ENCODE measurements at places on chromosomes 2 and 18. TPM values are rescaled to one million over a fixed set of nuclear protein-coding genes. Genes with fewer than 3 reads are reported as not detected.

- no peak overlapping the region for H3K4me3 ChIP-seq
- H3K4me1 ChIP-seq = peaks cover 8% of the 10 kb centered on the region
- no peaks in the 10 kb centered on the region for H3K36me3 ChIP-seq
- H3K27ac ChIP-seq = no peak overlapping the region
- DNase-seq = no peak
These were observed 133.8 kb upstream of the RNF152 start for GRCh38 chr18:62026586-62026985.

DNA sequence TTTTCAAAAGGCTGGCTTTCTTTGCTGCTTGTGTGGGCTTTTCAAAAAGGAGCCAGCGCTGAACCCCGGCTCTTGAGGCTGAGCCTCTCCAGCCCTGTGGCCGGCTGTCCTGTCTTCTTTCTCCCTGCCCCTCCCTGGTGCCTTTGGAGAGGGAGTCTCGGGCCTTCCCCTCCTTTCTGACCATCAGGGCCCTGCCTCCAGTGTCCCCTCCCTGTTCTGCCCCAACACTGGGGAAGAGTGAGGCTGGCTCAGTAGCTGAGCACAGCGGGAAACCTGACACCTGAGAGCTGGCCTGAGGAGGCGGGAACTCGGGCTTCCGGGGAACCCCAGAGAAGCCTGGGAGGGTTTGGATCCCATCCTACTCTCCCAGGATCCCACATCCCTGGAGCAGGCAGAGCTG is 232.1 kb downstream of the LOXHD1 start:
- H3K4me1 ChIP-seq = peaks cover 11% of the 10 kb centered on the region
- no peak overlapping the region for H3K4me3 ChIP-seq
- no peaks in the 10 kb centered on the region for H3K27me3 ChIP-seq
- DNase-seq = no peak

GRCh38 chr18:52937840-52938239 is 597.8 kb downstream of the DCC start:
- H3K4me1 ChIP-seq = no peaks in the 10 kb centered on the region
- no peaks in the 10 kb centered on the region for H3K36me3 ChIP-seq
- no peaks in the 10 kb centered on the region for H3K27me3 ChIP-seq

Gene CDH2
- 53.8 TPM for total RNA-seq

DNA sequence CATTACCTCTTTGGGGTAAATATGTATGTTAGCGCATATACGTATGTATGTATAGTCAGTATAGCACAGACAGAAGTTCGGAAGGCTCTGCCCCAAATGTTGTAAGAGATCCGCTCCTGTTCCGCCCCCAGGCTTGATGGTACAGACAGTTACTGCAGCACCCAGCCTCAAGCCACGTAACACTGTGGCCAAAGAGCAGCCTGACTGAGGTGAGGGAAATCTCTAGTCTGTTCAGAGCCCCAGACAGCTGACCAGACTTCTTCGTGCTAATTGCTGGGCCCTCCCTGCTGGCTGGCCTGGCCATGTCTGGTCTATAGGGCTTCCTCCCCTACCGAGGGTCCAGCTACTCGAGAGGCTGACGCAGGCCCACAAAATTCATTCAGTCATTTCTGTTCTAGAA is 7.8 kb downstream of the CRACDL start:
- H3K27me3 ChIP-seq = no peaks in the 10 kb centered on the region
- no peaks in the 10 kb centered on the region for H3K36me3 ChIP-seq
- DNase-seq = no peak
- no peak overlapping the region for H3K4me3 ChIP-seq

GRCh38 chr2:190537765-190538164 is 3.2 kb upstream of the NEMP2 start:
- H3K36me3 ChIP-seq = no peaks in the 10 kb centered on the region
- H3K27ac ChIP-seq = no peak overlapping the region
- H3K4me1 ChIP-seq = peaks cover 13% of the 10 kb centered on the region
- H3K4me3 ChIP-seq = no peak overlapping the region
- no peaks in the 10 kb centered on the region for H3K27me3 ChIP-seq

DNA sequence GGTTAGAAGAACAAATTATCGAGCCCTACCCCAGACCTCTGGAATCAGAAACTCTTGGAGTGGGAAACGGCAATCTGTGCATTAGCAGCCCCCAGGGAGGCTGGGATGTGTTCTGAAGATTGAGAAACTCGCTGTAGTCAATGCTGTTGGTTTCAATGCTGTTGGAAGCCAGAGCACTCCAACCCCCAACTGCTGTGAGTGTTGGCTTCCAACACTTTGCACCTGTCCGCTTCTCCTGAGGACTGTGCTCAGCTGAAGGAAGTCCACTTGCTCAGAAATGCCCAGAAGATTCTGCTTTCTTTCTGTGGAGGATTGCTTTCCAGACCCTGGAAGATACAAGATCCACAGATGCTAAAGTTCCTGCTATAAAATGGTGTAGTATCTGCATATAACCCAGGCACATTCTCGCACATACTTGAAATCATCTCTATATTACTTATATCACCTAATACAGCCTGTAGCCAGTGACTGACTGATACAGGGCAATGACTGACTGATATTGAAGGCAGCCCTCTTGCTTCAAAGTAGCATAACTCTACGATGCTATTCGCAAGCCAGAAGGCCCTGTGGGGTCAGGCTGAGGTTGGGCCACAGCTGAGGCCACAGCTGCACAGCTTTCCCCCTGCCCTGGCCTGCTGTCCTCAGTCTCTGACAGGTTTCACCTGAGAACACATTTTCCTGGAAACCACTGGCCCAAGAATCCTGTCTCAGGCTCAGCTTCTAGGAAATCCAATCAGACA is 757.7 kb upstream of the ID2 start:
- no peak overlapping the region for H3K4me3 ChIP-seq
- no peaks in the 10 kb centered on the region for H3K27me3 ChIP-seq
- no peak for DNase-seq

- H3K27ac ChIP-seq = no peak overlapping the region
- no peak for DNase-seq
- H3K4me3 ChIP-seq = no peak overlapping the region
These were observed 297.3 kb downstream of the IKZF2 start for GRCh38 chr2:212854116-212854515.

Gene WNT10A
- total RNA-seq = not detected

DNA sequence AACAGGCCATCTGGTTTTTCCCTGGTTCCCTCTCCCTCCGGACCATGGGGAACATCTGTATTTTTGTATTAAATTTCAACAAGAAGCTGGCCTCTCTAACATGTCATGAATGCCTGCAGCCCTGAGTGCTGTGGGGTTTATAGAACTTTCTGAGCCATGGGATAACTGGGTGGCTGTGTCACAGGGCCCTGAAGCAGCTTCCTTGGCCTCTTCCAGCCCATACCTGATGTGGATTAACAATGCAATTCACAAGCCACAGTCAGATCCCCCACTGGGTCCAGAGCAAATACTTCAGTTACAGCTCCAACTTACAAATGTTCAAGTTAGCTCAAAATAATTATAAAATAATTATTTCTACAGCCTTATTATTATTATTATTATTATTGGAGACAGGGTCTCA is 307.8 kb upstream of the CELF4 start:
- no peaks in the 10 kb centered on the region for H3K36me3 ChIP-seq

Gene SRD5A2
- total RNA-seq = not detected

DNA sequence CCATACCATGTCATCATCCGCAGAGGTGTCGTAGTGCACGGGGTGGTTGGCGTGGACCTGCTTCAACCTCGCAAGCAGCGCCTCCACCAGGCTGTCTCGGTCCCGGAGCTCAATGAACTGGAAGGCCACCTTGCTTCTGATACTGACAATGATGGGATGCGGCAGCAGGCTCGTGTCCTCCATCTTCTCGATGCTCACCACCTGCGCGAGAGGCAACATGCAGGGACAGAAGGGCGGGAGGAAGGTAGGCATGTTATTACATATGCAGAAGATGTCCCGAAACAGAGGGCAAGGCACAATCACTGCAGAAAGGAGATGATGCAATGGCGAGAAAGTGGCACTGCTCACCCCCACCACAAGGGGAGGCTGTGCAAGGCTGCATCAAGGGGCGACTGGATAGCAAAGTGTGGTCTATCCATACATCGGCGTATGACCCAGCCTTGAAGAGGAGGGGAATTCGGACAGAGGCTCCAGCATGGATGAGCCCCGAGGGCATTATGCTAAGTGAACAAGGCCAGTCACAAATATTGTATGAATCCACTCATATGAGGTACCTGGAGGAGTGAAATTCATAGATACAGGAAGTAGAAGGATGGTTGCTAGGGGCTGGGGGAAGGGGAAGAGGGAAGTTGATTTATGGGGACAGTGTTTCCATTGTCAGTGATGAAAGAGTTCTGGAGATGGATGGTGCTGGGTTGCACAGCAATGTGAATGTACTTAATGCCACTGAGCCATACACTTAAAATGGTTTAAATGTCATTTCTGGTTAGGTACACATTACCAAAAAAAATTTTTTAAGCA is 36.6 kb downstream of the RPL31 start:
- H3K4me3 ChIP-seq = no peak overlapping the region
- H3K4me1 ChIP-seq = no peaks in the 10 kb centered on the region
- no peak for DNase-seq
- no peaks in the 10 kb centered on the region for H3K27me3 ChIP-seq
- peak overlapping the region; percentile 32 for H3K27ac ChIP-seq

DNA sequence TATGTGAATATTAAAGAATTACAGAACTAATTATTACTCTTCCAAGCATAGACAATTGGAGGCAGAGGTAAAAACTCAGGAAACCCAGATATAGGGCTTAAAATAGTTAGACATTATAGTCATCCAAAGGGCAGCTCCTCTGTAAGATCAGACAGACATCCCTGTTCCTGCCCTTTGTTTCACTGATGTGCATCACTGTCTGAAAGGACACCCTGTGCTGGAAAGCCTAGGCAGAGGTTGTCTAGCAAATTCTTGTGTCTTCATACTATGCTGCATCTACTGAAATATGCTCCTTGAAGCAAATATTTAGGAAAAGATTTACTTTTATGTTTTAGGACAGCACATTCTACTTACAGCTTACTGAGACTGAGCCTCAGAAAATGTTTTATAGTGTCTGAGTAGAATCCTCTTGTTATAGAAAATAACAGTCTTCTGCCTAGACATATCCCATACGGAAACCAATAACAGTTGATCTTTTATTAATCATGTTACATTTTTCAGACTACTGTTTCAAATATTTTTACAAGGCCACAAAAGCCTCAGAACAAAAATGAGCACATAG is 977.3 kb upstream of the CDH2 start:
- DNase-seq = no peak
- H3K4me3 ChIP-seq = no peak overlapping the region
- peaks cover 5% of the 10 kb centered on the region for H3K4me1 ChIP-seq

- peaks cover 1% of the 10 kb centered on the region for H3K4me1 ChIP-seq
- DNase-seq = no peak
- H3K27ac ChIP-seq = no peak overlapping the region
- H3K27me3 ChIP-seq = no peaks in the 10 kb centered on the region
- H3K36me3 ChIP-seq = no peaks in the 10 kb centered on the region
These were observed 245.4 kb downstream of the ATAD2B start for GRCh38 chr2:23681356-23682140.

DNA sequence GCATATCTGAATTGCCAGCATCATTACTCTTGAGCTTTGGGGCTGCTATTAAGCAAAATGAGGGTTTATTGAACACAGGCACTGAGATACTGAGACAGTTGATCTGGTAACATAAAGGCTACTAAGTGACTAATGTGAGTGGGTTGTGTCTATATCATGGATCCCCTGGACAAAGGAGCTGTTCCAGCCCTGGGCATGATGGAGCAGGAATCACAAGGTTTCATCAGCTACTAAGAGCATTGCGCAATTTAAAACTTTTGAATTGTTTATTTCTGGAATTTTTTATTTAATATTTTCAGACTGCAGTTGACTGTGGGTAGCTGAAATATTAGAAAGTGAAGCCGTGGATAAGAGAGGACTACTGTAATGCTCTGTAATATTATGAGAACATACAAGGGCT is 73.5 kb downstream of the MGAT5 start:
- peaks cover 6% of the 10 kb centered on the region for H3K36me3 ChIP-seq
- no peaks in the 10 kb centered on the region for H3K4me1 ChIP-seq
- no peak for DNase-seq

DNA sequence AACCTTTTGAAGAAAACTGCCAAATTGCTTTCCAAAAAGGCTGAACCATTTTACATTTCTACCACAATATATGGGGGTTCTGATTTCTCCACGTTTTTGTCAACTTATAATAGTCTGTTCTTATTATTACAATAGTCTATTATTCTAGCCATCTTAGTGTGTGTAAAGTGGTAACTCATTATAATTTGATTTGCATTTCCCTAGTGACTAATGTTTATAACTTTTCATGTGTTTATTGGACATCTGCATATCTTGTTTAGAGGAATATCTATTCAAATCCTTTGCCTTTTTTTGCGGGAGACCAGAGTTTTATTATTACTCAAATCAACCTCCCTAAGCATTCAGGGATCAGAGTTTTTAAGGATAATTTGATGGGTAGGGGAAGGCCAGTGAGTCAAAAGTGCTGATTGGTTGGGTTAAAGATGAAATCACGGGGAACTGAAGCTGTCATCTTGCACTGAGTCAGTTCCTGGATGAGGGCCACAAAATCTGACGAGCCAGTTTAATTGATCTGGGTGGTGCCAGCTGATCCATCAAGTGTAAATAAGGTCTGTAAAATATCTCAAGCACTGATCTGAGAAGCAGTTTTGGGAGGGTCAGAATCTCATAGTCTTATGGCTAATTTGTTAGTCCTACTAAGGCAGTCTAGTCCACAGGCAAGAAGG is 303.4 kb upstream of the NCKAP5 start:
- no peaks in the 10 kb centered on the region for H3K4me1 ChIP-seq
- no peaks in the 10 kb centered on the region for H3K27me3 ChIP-seq
- no peak overlapping the region for H3K27ac ChIP-seq

DNA sequence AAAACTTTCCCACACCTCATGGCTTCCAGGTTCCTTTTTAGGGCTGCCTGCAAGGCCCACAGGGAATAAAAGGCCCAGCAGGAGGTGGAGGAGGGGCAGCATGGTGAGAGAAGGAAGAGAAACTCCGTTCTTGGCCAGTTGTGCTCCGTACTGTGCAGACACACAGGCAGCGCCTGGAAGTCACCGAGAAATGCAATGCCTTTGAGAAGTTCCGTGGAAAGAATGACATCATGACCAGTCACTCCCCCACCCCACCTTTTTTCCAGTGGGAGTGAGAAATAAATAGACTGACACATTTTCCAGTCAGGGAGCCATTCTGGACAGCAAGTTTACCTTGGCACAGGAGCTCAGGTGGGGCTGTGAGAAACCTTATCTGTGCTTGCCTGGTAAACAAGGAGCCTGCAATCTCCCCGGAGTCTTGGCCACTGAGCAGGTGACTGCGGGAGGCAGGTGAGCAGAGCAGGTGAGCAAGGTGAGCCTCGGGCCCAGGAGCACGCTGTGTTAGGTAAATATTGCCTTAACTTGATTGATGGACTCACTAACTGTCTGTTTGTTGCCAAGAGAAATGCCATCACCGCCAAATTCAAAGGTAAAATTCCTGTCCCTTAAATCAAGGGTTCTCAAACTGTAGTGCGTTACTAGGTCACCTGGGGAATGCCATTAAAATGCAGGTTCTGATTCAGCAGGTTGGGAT is 13.5 kb upstream of the LBH start:
- H3K36me3 ChIP-seq = no peaks in the 10 kb centered on the region
- peaks cover 9% of the 10 kb centered on the region for H3K4me1 ChIP-seq
- H3K27me3 ChIP-seq = no peaks in the 10 kb centered on the region
- H3K27ac ChIP-seq = no peak overlapping the region

Data from H1 (cell line).